ENCODE measurements at places on chromosomes 11 and 22.

DNA sequence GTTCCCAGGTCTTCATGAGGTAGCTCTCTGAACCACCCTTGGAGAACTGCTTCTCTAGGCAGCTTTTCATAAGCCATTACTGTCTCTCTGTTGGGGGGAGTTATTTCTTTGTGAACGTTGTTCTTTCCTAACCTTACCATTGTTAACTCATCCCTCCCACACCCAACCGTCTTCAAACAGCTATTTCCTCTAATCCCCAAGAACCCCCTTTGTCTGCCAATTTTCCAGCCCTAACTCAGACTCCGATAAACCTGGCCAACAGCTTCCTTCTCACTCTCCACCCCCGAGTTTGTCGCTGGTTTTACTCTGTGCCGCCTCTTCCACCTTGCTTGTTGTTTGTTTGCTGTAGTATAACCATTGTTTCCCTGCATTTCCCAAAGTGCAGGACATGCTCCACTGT lies 131.5 kb downstream of the CCDC34 start:
- DNase-seq, result no peak

DNA sequence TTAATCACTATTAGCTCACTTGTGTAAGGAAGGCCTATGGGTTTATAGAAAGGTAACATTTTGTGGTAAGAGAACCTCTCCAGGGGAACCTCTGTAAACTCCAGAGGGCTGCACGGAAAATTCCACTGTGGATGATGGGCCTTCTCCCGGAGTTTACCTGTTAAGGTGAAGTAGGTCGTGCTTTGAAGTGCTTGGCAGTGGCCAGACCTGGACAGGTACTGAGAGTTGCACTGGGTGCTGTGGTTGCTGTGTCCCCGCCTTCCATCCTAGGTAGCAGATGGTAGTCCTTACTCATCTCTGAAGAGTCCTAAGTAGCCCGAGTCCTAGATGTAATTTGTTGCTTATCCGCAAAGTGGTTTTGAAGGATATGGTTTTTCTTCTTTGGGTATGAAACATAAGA lies 133.4 kb downstream of the TEAD1 start:
- no peak for DNase-seq

GRCh38 chr11:12061851-12062560 lies 48.4 kb upstream of the MICAL2 start:
- DNase-seq, result no peak

- DNase-seq, result no peak
These were observed 883.0 kb downstream of the TBC1D22A start for GRCh38 chr22:47645450-47645914.

GRCh38 chr11:125777309-125777708 lies 1.3 kb downstream of the PATE2 start:
- no peak for DNase-seq

GRCh38 chr11:43687120-43687791 lies 6.7 kb downstream of the HSD17B12 start:
- DNase-seq, result no peak

DNA sequence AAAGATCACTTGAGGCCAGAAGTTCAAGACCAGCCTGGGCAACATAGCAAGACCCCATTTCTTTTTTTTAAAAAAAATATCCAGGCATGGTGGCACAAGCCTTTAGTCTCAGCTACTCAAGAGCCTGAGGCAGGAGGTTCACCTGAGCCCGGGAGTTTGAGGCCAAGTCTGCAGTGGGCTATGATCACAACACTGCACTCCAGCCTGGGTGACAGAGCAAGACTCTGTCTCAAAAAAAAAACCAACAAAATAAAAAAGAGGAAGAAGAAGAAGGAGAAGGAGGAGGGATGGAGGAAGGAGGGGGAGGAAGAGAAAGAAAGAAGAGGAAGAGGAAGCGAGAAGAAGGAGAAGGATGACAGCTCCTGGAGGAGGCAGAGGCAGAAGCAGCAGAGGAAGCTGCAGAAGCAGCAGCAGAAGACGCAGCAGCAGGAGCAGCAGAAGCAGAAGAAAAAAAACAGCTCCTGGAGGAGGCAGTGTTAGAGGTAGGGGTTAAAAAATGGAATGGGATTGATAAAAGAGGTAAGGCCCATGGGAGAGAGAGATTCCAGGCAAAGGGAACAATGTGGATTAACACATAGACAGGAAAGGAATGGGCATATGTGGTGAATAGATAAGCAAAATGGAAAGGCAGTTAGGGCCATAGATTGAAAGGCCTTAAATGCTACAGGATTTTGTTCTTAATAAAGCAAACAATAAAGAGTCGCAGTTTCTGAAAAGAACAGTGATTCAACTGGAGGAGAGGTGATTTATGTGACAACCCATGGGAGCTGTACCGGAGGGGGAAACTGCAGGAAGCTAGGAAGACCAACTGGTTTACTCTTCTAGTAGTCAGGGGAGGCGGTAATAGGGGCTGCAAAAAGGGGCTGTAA lies 10.9 kb downstream of the PRCP start:
- no peak for DNase-seq

DNA sequence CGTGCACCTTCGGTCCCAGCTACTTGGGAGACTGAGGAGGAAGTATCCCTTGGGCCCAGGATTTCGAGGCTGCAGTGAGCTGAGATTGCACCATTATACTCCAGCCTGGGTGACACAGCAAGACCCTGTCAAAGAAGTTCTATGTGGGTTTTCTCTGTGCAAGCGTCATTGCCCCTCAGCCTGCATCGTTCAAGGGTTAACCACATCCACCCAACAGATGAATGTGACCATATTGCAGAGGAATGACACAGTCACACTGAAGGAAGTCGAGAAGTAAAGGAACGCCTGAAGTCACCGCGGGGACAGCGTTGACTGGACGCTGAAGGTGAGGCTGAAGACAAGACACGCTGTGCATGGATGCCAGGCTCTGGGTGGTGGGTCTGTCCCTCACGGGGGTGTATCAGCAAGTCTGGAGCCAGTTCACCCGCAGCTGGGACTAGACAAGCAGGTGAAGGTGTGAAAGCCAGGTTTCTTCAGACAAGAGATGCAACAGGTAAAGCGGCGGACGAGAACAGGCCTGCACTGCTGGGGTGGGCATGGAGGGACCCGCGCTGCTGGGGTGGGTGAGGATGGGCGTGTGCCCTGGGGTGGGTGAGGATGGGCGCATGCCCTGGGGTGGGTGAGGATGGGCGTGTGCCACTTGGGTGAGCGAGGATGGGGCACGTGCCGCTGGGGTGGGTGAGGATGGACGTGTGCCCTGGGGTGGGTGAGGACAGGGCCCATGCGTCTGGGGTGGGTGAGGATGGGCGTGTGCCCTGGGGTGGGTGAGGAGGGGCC lies 36.5 kb upstream of the TOLLIP start:
- peak; percentile 65 for DNase-seq

GRCh38 chr11:134556186-134556585 lies 144.1 kb upstream of the B3GAT1 start:
- peak; percentile 4 for DNase-seq

- DNase-seq, result no peak
These were observed 36.0 kb downstream of the KCNQ1 start for GRCh38 chr11:2480874-2481220.

DNA sequence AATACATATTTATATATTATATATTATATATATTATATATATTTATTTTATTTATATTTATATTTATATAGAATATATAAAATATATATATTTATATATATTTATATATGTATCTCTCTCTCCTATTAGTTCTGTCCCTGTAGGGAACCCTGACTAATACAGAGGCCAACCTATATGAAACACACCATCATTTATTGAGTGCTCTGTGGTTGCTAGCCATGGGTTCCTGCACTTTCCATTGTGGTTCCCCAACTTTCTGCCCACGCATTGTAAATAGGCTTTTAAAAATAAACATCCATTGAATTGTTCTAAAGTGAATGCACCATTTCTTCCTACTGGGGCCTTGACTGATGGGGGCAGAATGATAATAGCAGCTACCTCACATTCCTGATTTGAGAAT lies 93.8 kb upstream of the SESN3 start:
- DNase-seq, result no peak

- DNase-seq, result no peak
These were observed 46.5 kb downstream of the FBLN1 start for GRCh38 chr22:45548991-45549761.

DNA sequence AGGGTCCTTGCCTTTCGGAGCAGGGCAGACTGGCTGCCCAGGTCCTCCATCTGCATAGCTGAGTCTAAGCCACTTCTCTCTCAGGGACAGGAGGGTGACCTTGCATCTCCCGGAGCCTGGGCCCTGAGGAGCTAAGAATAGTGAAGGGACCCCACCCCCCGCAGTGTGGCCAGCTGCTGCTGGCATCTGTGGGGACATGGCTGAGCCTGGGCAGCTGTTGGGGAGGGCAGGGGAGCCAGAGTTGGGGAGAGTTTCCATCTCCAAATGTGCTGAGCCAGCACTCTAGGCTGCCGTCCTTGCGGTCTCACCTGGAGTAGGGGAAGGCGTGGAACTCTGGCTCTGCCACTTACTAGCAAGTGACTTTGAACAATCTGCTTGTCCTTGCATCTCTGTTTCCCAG lies 34.8 kb upstream of the SHISAL1 start:
- no peak for DNase-seq

DNA sequence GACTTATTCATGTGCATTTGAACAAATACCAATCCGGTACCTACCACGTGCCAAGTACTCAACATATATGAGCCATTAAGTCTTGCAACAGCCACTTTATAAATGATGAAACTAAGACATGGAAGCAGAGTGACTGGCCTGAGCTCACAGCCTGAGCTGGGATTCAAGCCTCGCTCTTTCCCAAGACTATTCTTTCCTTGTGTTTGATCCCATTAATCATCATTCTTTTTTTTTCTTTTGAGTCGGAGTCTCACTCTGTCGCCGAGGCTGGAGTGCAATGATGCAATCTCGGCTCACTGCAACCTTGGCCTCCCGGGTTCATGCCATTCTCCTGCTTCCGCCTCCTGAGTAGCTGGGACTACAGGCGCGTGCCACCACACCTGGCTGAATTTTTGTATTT lies 119.3 kb downstream of the ABTB2 start:
- no peak for DNase-seq

GRCh38 chr11:76524919-76525318 lies 80.1 kb downstream of the EMSY start:
- no peak for DNase-seq

GRCh38 chr11:130216591-130217132 lies 57.1 kb downstream of the ST14 start:
- no peak for DNase-seq

- no peak for DNase-seq
These were observed 10.4 kb upstream of the ZNF74 start for GRCh38 chr22:20383538-20383937.

DNA sequence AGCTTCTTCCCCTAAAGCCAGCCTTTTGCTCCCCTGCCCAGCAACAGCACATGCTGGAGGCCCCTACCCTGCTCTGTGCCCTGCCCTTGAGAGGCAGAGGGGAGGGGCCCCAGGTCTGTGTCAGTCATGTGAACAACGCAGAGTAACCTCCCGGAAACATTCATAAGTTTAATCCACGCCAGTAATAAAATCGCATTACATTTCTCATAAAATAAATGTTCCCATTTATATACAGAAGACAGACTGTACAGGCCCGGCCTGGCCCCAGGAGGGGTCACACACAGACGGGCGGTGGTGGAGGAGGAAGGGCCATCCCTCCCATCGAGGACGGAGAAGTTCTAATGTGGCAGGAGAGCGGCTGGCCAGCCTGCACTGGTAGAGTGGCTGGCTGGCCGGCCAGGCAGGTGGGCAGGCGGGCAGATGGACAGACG lies 39.5 kb downstream of the LMO1 start:
- no peak for DNase-seq

DNA sequence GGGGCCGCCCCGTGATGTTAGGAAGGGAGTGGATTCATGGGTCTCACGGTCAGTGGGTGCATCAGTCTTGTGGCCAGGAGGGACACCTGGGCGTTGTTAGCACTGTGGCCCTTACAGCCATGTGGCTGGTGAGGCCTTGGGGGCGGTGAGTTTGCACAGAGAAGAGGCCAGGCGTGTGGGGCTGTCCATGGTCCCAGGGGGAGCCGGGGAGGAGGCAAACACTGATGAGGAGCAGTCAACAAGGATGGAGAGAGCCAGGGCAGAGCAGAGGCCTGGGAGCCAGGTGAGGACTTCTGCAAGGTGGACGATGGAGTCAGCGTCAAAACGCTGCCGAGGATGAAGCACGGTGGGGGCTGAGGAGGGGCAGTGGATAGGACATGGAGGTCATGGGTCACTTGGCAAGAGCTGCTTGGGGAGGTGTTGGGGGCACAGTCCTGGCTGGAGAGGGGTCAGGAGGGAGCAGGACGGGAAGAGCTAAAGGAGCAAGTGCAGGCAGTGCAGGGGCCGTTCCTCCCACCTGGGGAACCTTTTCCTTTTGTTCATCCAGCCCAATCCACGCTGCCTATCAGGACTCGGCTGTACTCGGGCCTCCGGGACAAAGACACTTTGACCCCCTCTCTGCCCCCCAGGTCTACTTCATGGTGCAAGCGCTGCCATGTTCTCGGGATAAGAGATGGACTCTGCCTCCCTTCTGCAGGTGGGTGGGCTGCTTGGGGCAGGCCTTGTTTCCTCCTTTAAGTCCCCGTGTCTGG lies 801.1 kb downstream of the TBC1D22A start:
- peak; percentile 3 for DNase-seq

GRCh38 chr11:45844822-45845578 lies 2.3 kb upstream of the CRY2 start:
- no peak for DNase-seq

- DNase-seq, result no peak
These were observed 38.9 kb upstream of the EED start for GRCh38 chr11:86205421-86206336.

GRCh38 chr11:2758751-2759150 lies 59.0 kb upstream of the KCNQ1OT1 start:
- no peak for DNase-seq

DNA sequence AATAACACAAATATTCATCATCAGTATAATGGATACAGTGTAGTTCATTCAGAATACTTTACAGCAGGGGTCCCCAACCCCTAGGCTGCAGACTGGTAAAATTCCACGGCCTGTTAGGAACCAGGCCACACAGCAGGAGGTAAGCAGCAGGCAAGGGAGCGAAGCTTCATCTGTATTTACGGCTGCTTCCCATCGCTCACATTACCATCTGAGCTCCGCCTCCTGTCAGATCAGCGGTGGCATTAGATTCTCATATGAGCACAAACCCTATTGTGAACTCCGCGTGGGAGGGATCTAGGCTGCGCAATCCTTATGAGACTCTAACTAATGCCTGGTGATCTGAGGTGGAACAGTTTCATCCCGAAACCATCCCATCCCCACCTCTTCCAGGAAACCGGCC lies 125.1 kb downstream of the SERGEF start:
- no peak for DNase-seq

- DNase-seq, result no peak
These were observed 958.5 kb downstream of the BRD1 start for GRCh38 chr22:48869161-48869560.

DNA sequence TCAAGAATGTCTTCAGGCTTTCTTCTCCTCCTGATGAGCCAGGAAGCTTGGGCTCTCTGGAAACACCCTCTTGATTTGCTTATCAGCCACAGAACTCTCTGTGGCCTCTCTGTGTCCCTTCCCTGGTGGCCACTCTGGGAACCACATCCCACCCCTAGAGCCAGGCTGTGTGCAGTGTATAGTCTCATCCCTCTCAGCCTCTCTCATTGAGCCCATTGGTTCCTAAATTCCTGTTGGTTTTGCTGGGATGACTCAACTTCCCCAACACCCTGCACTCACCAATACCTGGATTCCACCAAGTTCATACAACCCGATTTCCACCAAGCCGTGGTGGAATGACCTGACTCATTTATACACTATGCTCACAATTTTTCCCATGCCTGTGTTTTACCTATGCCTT lies 5.2 kb downstream of the IRAG1 start:
- no peak for DNase-seq
